ENCODE measurements at places on chromosomes 7 and 10.

- no peak for DNase-seq
Observed at GRCh38 chr7:80932536-80932935, 13.7 kb upstream of the SEMA3C start.

DNA sequence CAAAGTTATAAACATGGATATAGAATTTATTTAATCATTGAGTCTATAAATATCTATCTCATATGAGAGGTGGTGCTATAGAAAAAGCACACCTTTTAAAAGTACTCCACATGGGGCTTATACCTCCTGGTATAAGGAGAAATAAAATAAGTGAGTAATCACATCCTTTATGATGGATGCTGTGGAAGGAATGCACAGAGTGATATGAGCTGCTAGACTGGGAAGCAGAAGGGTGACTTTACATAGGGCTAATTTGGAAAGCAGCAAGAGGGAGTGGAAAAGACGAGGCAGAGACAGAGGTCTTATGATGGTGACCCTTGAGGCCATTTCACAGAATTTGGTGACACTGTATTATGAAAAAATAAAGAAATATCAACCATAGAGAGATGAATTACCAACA, 59.4 kb upstream of the AHR start:
- DNase-seq = no peak

- DNase-seq = no peak
Observed at GRCh38 chr7:120412139-120413050, 139.4 kb downstream of the KCND2 start.

GRCh38 chr7:64636386-64636785, 29.5 kb upstream of the ZNF107 start:
- no peak for DNase-seq

GRCh38 chr7:3150027-3150426, 106.4 kb upstream of the CARD11 start:
- DNase-seq = no peak

DNA sequence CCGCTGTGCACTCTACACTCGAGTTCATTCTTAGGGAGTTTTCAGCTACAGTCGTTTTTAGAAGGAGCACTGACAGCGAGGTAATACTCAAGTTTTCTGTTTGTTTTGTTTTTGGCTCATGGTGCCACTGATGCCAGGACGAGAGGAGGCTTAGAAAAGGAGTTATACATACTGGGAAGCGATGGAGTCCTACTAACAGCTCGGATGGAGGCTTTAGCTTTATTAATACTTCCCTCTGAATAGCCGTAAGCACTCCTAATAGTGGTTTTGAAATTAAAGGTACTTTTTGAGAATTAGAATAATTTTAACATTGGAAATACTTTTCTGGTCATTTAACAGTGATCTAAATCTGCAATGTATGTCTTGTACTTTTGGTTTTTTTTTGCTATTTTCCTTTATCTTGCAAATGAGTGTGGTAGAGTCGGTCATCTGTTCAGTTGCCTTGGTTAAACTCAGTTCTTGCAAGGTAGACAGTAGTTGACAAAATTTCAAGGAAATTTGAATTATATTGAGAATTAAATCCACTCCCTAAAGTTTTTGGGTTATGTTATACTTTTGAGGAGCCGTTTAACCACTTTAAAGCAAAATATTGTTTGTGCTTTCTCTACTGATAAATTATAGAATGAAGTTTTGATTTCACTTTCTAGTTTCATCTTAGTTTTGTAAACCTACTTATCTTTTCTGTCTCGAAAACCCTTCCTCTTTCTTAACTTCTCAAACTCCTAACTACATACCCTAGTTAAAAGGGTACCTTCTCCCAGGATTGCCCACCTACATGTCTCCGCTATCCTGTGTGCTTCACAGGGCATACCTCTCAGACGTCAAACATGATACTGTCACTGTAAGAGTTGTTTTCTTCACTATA, 1.5 kb downstream of the HBP1 start:
- DNase-seq = no peak

DNA sequence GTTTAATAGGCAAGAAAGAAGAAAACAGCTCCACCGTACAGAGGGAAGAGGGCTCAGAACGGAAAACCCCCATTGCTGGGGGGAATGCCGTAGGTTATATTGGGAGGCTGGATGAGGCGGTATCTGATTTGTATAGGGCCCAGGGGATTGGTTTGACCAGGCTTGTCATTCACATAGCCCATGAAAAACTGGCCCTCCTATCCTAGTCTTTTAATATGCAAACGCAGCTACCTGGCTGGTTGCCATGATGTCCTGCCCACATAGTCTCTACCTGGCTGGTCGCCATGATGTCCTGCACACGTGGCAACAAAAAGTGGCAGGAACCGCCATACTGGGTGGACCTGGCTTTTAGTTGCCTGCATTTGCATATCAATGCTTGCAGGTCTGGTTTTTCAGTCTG, 84.7 kb downstream of the AUTS2 start:
- peak; percentile 31 for DNase-seq

- no peak for DNase-seq
Observed at GRCh38 chr7:159083698-159084068, 61.0 kb downstream of the VIPR2 start.

DNA sequence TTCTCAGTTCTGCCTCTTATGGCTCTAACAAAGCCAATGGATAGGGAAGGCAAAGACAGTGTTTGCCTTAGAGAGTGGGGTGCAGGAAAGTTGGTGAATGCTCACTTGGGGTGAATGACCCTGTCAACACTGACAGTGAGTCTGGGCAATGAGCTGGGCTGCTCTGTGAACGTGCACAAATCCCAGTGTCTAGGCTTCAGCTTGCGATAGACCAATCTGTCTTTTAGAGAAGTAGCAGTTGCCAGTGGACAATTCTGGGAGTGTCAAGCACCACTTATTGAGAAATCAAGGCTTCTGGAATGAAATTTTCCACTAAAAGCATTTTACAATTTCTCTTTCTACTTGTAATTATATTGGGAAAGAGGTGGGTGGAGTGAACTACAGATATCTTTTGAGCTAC, 141.4 kb downstream of the HERPUD2 start:
- no peak for DNase-seq

GRCh38 chr7:116490351-116490750, 9.2 kb upstream of the CAV2 start:
- no peak for DNase-seq

- DNase-seq = peak; percentile 13
Observed at GRCh38 chr10:29737074-29737593, 102.4 kb upstream of the SVIL start.

DNA sequence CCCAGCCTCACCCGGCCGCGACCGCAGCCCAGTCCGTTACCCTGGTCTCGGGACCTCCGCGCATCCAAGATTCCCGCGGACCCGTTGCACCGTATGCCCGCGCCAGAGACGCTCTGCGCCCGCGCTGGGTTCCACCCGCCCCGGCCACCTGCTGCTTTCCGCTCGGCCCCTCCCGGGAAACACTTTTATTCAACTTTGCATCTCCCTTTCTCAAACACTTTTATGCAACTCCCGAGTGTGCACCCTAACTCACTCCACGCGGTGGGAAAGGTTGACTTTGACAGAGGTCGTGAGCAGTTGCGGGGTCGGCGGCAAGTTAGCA, at the start of gene ODAD2:
TSS of gene ODAD2 (minus strand) at position 126 of the 322 bp plus-strand sequence. CDS start 3,937 bp downstream, outside the sequence.
- peak; percentile 56 for DNase-seq

DNA sequence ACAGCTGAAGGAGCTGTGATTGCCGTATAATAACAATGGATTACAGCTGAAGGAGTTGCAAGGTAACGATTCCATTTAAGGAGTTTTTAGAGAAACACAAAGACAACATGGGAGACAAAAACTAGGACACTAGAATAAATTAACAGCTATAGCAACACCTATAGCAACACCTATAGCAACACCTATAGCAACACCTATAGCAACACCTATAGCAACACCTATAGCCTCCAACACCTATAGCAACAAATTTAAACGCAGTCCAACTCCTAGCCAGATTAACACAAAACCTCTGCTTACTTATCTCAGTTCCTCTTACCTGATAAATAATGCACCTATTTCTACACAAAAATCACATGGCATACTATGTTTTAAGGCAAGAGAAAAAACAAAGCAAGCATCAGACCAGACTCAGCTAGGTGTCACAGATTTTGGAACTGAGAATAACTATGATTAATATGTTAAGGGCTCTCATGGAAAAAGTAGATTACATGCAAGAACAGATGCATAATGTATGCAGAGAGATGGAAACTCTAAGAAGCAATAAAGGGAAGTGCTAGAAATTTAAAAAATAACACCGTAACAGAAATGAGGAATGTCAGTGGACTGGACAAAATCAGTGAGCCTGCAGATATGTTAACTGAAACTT, 55.7 kb upstream of the SRPK2 start:
- DNase-seq = no peak

GRCh38 chr10:114879093-114879492, 57.5 kb downstream of the FHIP2A start:
- no peak for DNase-seq

- no peak for DNase-seq
Observed at GRCh38 chr10:124705817-124706461, 38.2 kb downstream of the FAM53B start.

DNA sequence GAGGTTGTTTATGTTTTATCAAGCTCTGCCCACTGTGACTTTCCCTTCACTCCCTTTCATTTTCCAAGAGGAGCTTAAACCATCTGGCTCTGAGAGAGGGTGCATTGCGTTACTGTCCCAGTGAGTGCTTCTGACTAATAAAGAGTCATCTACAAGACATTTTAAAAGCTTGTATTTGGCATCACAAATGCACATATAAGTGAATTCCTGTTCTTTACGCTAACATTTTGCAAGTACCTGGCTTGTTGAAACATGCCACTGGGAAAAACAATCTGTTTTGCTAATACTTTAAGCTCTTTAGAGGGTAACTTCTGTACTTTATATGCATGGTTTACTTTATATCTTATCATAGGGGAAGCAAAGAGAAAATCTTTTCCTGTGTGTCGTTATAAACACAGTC, 534.6 kb upstream of the POM121L12 start:
- no peak for DNase-seq

DNA sequence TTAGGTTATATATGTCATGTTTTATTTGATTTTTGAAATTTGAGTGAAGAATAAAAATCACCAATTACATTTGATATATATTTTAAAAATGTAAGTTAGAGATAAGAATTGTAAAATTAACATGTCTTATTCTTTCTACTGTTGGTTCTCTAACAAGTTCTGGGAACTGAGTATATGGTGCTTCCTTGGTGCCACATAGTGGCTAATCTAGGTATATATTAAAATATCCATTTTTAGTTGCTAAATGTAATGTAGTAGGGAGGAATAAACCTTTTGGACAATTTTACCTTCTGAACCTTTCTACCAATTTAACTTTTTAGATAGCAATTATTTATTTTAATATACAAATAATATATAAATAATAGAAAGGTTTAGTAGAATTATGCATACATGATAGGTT, 17.5 kb downstream of the CFAP69 start:
- DNase-seq = no peak

DNA sequence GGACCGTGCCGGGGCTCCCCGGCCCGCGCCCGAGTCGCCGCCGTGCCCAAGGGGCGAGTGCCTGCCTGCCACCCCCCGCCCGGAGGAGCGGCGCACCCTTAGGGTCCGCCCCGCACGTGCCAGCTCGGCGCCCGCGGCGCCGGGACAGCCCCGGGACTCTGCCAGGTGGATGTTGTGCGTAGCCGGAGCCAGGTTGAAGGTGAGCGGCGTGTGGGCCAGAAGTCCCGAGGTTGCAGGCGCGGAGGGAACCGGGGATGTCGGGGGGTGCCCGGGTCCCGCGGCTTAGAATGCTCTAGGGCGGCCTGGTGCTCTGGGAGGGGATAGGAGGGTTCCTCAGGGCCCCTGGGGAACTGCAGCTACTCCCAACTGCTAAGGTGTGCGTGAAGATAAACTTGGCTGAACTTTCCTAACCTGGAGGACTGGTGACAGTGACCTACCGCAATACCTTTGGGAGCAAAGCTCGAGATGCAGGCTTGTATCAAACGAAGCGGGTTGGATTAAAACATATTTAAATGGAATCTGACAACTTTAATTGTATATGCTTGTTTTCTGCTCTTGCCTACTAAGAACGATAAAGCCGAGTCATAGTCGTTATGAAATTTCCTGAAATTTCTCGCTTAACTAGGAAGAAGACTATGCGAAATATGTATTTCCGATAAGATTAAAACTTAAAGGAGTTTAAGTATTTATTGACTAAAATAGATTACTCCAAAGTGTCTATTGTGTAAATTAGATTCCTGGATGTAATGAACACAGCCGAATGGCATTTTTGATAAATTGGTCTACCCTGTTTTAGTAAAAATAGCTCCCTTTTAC, at the start of gene CUX1:
TSS of gene CUX1 (plus strand) at position 156 of the 816 bp plus-strand sequence. CDS start at position 170, 14 bp downstream.
- DNase-seq = peak; percentile 35

DNA sequence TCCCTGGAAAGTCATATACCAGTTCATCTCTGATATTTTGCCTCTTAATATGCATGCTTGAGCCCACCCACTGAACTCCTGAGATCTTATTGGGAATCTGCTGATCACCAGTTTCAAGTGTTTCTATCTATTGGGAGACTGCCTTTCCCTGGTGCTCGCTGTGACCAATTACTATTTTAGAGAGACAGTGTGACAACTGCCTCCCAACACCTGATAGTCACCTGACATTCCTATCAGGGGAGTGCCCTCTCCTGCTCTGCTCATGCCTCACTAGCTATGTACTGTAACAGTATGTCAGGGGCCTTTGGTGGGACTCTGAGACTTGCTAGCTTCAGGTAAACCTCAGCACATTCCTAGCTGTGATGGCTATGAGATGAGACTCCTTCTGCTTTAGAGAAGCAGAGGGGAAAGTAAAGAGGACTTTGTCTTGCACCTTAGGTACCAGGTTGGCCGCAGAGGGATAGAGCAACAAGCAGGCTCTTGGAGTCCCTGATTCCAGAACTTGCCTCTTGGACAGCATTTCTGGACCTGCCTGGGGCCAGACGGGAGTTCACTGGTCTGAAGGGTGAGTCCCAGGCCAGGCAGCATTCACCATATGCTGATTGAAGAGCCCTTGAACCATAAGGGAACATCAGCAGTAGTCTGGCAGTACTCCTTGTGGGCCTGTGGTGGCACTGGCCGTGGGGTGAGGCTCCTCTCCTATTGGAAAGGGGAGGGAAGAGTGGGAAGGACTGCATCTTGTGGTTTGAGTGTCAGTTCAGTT, 34.4 kb upstream of the ARHGAP12 start:
- DNase-seq = no peak

GRCh38 chr7:27917774-27918314, 177.9 kb downstream of the TAX1BP1 start:
- DNase-seq = no peak

- DNase-seq = no peak
Observed at GRCh38 chr10:1132584-1132983, 76.4 kb downstream of the WDR37 start.

DNA sequence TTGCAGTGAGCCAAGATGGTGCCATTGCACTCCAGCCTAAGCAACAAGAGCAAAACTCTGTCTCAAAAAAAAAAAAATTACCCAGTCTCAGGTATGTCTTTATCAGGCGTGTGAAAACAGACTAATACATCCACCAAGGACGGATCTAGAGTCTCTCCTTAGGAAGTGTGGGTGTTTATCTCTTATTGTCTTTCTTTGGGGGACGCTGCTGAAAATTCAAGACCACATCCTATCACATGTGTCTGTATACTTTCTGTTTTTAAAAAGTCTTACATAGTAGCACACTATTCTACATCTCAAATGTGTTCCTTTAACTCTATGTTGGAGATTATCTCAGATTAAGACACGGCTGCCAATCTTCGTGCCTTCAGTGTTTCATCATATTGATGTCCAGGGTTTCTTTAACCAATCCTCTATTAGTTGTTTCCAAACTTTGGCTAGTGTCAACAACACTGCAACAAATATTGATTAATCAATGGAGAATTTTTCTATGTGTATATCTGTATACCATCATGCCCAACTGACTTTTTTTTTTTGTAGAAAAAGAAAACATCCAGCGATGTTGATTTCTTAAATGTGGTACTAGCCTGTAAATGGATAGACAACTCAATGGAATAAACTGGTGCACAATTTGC, 92.3 kb upstream of the KDM7A start:
- no peak for DNase-seq

Measured in WTC11 (cell line).